NCI-H187 (cell line): ENCODE measurements at places on chromosomes 13 and 19.

DNA sequence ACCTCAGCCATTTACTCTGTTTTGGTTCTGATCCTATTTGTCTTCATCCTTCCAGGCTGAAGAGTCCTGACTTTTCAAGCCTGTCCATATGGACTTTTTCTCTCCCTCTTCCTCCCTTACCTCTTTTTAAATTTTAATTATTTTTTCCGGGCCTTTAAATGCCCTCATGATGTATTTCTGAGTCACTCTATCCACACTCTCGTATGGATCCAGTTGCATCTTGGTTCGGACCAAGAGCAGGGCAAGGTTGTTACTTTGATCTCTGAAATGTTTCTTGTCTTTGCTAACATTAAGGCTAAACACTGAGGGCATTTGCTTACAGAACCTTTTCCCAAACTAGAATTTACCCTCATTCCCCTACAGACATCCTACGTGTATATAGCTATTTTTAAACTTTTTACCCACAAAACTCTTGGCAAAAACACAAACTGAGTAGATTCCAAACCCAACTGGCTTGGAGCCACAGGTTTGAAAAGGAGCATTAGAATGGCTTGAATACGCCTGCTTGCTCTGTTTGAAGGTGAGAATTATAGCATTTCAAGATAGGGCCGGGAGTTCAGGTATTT lies 47.4 kb upstream of the SERPINE3 start:
- no peak for DNase-seq

GRCh38 chr19:14377883-14378328 lies 3.3 kb upstream of the ADGRE5 start:
- no peak for DNase-seq

DNA sequence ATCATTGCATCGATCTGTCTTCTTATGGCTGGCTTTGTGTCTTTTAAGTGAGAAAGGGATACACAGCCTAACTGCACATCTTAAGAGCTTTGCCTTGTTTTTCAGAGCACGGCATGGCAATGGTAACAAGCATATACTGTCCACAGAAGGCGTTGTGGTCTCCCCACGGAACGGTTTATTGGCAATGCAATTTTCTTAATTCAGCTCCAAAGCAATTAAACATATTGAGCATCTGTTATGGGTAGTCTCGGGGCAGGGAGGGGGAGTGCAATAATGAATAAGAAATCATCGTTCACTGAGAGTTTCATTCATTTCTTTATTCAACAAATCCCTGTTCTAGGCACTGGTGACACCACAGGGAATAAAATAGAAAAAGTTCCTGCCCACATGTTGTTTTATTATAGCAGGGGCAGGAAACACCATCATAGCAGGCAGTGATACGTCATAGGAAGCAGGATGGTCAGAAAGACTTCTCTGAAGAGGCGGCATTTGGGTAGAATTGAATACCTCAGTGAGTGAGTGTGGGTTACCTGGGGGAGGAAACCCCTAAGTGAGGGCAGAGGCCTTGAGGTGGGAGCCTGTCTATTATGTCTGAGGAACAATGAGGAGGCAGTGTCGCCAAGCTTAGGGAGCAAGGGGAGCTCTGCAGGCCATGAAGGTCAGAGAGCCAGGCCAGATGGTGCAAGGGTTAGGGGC lies 185.7 kb upstream of the KL start:
- no peak for DNase-seq

DNA sequence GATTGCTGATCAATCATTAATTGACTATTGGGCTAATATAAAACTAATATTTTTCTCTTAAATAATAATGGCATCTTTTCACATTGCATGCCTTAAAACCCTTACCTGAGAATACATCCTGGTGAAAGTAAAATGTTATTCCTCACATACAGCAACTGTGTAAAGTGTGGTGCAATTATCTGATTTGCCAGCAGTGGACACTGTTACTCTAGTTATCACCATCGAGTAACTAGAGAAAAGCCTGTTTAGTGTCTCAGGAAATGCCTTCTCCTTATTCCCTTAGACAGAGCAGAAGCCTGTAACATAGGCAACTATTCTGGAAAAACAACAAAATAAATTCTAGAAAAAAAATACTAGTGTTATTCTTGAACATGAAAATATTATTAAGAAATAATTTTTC lies 459.8 kb downstream of the FGF14 start:
- DNase-seq, result peak; percentile 64

DNA sequence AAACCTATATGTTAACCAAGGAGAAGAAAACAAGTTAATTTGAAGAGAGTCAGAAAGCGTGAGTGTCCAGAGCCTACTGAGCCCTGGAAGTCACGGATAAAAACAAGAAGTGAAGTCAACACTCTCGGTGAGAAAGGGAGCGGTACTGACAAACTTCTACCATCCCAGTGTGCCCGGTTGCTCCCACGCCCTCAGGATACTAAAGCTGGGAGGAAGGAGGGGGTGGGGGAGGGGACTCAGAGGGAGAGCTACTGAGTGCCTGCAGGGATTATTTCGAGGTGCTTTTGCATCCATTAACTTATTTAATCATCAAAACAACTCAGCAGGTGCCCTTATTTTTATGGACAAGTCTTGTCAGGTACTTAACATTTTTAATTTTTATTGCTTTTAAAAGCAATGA lies 166.2 kb downstream of the ZIC5 start:
- no peak for DNase-seq

- no peak for DNase-seq
Measured at GRCh38 chr13:113726961-113727411, 32.0 kb upstream of the TMEM255B start.

GRCh38 chr19:52603558-52604207 lies 33.6 kb downstream of the ZNF701 start:
- DNase-seq, result no peak

DNA sequence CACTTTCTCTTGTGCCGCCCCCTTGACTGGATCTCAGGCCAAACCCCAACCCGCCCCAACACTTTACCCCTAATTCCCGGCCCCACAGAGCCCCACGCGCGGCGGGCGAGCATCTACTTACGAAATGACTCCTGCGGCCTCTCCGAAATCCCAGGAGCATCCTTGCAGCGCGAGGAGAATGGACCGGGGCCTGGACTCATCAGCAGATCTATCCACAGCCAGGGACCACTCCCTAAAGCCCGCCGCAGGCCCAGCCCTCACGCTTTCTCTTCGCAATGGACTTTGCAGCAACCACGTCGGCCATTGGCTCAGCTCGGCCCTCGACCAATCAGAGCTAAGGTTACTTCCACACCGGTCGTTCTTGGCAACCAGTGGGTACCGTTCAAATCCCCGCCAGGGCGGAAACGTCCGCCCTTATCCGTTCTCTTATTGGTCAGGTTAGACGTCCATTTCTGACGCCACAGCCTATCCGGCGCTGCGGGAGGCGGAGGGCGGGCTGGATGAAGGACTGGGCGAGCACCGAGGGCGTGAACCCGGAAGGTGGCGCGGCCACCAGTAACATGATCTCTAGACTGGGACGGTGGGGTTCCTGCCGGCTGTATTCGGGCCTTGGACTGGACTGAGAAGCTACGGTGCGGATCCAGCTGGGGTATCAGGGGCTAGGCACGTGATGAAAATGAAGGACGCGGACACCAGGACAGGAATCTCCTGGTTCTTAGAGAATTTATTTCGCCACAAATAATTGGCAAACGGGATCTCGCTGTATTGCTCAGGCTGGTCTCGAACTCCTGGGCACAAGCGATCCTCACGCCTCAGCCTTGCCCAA lies at the start of the genes CEP89 and FAAP24:
TSS of gene CEP89 (minus strand) at position 244 of the 826 bp plus-strand sequence. CDS start at position 160, 84 bp downstream.
TSS of gene FAAP24 (plus strand) at position 528 of the 826 bp plus-strand sequence. CDS start 955 bp downstream, outside the sequence.
- peak; percentile 100 for DNase-seq

- DNase-seq, result no peak
Measured at GRCh38 chr13:74907788-74908187, 574.2 kb downstream of the TBC1D4 start.

- DNase-seq, result no peak
Measured at GRCh38 chr13:112438094-112438493, 61.9 kb downstream of the SPACA7 start.
